ENCODE measurements at places on chromosomes 5 and 9.

GRCh38 chr5:35158204-35158603 is 72.1 kb downstream of the PRLR start:
- no peak for DNase-seq

GRCh38 chr5:13878357-13878756 is 66.1 kb downstream of the DNAH5 start:
- DNase-seq: no peak

- DNase-seq: no peak
Observed at GRCh38 chr9:131529597-131530545, 1.2 kb downstream of the UCK1 start.

- no peak for DNase-seq
Observed at GRCh38 chr9:122837266-122837850, 9.0 kb upstream of the PDCL start.

GRCh38 chr5:131245312-131245711 is 18.5 kb upstream of the CDC42SE2 start:
- DNase-seq: no peak

GRCh38 chr9:97793067-97793466 is 60.0 kb upstream of the FOXE1 start:
- DNase-seq: no peak

DNA sequence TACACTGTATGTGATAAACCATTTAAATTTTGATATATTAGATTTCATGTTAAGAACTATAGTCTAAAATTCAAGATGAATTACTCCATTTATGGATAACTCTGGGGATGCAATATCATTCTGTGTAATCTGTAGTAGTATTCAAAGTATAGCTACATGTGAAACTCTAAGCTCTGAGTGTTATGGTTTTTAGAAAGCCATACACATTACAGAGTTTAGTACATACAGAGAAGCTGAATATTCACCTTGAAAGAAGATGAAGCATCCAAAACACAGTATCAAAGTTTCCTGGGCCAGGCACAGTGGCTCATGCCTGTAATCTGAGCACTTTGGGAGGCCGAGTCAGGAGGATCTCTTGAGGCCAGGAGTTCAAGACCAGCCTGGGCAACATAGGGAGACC is 25.0 kb downstream of the ABHD17B start:
- no peak for DNase-seq

- DNase-seq: no peak
Observed at GRCh38 chr9:125942125-125942524, 195.0 kb downstream of the PBX3 start.

DNA sequence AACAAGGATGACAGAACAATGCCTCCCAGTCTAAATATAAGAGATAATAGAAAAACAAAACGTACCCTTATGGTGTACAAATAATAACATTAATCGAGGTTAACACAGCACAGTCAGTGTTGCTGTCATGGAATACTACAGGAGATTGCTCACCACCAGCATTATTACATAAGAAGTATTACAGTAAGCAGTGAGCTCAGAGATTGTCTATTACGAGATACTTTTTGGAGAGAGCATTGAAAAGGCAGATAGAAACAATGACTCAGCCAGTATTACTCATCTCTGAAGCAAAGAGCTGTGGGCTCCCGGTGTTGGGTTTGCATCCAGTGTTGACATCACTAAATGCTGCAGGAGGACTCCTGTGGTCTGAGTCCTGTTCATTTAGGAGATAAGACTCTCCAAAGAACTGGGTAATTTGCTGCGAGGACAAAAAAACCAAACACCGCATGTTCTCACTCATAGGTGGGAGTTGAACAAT is 191.9 kb upstream of the SEMA6A start:
- DNase-seq: no peak

DNA sequence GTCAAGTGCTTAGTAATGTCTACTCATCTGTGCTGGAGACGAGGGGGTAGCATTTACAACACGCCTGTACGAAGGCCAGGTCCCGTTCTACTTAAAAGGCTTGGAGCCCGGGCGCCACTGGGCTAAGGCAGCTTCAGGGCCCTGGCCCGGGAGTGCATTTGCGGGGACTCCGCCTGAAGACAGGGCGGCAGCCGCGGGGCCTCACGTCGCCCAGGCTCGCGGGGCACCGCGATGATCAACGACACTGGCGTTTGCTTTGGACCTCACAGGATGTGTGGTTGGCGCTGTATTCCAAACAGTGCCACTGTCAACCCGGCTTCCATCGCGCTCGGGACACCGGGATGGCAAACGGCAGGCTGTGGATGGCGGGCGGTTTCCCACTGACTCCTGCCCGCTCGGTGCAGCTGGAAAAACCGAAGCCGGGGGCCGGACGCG is 1.1 kb upstream of the TENT4A start:
- DNase-seq: no peak

DNA sequence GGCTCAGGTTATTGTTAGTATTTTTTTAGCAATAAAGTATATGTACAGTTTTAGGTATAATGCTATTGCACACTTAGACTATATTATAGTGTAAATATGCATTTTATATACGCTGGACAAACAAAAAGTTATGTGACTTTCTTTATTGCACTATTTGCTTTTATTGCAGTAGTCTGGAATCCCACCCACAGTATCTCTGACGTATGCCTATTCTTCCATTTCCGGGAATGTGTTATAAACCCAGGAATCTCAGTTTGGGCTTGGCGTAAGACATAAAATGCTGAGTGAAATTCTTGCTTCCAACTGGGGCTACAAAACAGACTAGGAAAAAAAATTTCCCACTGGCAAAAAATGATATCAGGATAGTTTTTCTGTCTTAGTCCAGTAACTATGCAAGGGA is 119.1 kb downstream of the HTR1A start:
- DNase-seq: no peak

- no peak for DNase-seq
Observed at GRCh38 chr9:95726756-95727155, 148.7 kb upstream of the ERCC6L2 start.

- DNase-seq: no peak
Observed at GRCh38 chr5:149939546-149939945, 5.0 kb downstream of the PDE6A start.

DNA sequence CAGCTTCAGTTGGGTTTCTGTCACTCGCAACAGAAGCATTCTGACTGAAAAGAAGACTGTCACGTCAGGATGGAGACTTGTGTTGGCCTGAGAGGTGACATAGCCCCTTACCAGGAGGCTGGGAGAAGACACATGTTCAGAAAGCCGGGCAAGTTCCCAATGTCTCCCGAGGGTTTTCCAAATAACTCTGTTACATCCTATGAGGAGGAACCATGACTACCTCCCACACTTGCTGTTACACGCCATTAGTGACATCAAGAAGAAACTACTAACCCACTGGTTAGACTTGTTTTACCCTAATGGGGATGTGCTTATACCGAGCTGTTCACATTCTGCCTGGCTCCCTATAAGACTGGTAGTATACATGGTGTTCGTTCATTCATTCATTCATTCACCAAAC is 33.3 kb downstream of the SH3PXD2B start:
- no peak for DNase-seq

DNA sequence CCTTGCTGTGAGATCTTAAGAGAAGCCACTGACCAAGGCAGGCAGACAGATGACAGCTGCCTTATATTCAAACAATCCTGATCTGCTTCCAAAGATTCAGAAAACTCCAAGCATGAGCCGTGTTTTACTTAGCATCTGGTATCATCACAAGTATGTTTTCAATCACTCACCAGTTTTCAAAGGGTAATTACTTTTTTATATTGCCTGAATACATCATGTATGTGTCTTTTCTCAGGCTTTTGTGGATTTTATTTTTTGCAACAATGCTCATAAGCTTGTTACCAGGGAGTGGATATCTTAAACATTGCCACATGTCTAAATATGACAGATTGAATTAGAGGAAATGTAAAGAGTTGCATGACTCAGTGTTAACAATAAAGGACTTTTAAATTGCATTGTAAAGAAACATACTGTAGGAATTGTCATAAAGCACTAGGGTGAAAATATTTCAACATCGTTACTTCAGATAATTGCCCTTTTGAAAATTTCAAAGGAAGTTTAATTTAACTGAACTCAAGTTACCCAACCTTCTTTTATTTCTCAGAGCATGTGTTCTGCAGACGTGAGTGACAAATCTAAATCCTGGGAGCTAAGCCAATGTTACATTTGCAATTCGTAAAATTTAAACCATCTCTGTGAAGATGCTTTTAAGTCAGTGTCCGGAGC is 326.1 kb downstream of the PLK2 start:
- DNase-seq: no peak

DNA sequence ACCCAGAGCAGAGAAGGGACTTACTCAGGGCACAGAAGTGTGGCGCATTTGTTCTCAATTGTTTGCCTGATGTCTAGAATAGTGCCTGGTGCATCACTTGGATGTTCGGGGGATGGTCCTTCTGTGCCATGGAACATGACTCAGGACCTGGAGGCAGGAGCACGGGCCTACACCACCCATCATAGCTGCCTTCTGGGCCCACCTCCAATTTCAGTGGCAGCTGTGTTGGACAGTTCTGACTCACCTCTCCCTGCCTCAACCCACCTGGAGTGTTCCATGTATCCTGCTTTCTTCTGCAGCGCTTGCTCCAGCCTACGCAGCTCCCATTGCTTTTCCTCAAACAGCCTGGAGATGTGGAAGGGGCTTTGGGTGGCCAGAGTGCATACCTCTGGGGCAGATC is 12.5 kb upstream of the CXCL14 start:
- DNase-seq: no peak

GRCh38 chr5:66255714-66256113 is 111.6 kb downstream of the SREK1 start:
- no peak for DNase-seq

- DNase-seq: no peak
Observed at GRCh38 chr9:25366906-25367305, 311.3 kb downstream of the TUSC1 start.

DNA sequence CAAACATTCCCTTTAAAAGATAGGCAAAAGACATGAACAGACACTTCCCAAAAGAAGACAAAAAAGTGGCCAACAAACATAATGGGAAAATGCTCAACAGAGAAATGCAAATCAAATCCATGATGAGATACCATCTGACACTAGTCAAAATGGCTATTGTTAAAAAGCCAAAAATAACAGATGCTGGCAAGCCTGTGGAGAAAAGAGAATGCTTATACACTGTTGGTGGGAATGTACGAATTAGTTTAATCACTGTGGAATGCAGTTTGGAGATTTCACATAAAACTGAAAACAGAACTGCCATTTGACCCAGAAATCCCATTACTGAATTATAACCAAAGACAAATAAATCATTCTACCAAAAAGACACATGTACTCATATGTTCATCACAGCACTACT is 58.3 kb upstream of the WDR41 start:
- DNase-seq: no peak

- DNase-seq: no peak
Observed at GRCh38 chr5:61535828-61536227, 203.8 kb downstream of the ZSWIM6 start.

GRCh38 chr9:95185956-95186355 is 131.6 kb downstream of the FANCC start:
- no peak for DNase-seq
